Activated T-helper 9 cell treated with anti-CD3 and anti-CD28 coated beads, Interleukin-2, amount 50 U/mL, for 16 hours (primary cell): ENCODE measurements at places on chromosomes 7 and 10.

- no peak for DNase-seq
Observed at GRCh38 chr10:64394744-64395143, 873.5 kb downstream of the REEP3 start.

- peak; percentile 19 for DNase-seq
Observed at GRCh38 chr10:31745612-31746376, 182.8 kb downstream of the ARHGAP12 start.

GRCh38 chr7:4108951-4109350 lies 573.1 kb upstream of the FOXK1 start:
- DNase-seq: no peak

DNA sequence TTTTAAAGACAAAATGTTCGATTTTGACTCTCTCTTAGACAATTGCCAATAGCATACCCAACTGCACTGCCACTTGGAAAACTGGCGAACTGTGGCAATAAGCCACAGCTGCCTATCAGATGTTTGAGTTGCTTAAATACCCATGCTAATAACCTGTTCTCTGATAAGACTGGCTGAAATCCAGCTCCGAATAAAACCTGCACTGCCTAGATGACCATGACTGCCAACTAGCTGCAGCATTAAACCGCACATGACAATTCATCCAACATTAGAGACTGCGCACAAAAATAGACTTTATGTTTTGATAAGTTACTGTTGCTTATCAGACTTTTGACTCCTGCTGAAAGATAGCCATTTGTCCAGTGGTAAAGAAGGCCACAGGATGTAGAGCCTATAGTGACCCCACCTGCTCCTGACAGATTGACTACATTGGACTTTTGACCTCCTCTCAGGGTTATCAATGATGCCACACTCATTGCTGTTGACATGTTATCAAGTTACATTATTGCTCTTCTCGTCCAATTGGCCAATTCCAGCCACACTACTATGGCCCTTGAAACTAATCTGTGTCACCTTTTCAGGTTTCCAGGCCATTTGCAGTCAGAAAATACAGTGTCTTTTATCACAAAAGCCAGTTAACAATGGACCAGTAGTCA lies 299.0 kb downstream of the HGF start:
- no peak for DNase-seq

GRCh38 chr10:61262486-61263261 lies 190.5 kb downstream of the TMEM26 start:
- DNase-seq: no peak

- DNase-seq: no peak
Observed at GRCh38 chr10:7090529-7090928, 320.3 kb downstream of the SFMBT2 start.

GRCh38 chr10:119100434-119101238 lies 3.3 kb upstream of the DENND10 start:
- no peak for DNase-seq

GRCh38 chr7:23117841-23118240 lies 12.3 kb downstream of the KLHL7 start:
- no peak for DNase-seq

DNA sequence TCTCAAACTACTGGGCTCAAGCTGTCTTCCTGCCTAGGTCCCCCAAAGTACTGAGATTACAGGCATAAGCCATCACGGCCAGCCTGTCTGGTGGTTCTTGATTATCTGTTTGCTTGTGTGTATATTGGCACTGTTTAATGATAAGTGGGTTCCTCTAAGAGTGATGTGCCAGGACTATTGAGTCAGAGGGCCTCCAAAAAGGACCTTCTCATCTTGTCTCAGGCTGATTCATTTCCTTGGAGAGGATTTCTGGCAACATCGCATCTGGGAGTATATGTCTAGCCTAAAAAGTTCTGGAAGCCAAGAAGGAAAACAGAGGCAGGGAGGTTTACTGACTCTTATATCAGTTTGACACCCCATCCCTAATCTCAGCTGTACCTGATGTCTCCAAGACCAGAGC lies 27.1 kb upstream of the AKAP9 start:
- no peak for DNase-seq

DNA sequence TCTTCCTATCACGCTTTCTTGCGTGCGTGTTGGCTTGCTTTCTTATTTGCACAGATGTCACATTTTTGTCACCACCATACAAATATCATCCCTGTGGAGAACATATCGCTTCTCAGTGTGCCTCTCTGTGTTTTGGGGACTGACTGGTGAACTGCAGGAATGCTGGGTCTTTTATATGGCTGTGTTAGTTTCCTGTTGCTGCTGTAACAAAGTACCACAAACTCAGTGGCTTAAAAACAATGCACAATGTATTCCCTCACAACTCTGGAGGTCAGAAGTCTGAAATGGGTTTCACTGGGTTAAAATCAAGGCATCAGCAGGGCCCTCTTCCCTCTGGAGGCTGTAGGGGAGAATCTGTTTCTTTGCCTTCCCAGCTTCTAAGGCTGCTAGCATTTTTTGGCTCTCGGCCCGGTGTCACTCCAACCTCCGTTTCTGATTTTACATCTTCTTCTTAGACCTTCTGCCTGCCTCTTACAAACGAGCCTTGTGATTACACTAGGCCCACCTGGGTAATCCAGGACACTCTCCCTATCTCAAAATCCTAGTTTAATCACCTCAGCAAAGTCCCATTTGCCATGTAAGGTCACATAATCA lies 82.0 kb downstream of the LRMDA start:
- no peak for DNase-seq

GRCh38 chr7:40301486-40302068 lies 166.8 kb downstream of the SUGCT start:
- DNase-seq: no peak

GRCh38 chr10:1672001-1672781 lies 65.1 kb downstream of the ADARB2 start:
- no peak for DNase-seq

DNA sequence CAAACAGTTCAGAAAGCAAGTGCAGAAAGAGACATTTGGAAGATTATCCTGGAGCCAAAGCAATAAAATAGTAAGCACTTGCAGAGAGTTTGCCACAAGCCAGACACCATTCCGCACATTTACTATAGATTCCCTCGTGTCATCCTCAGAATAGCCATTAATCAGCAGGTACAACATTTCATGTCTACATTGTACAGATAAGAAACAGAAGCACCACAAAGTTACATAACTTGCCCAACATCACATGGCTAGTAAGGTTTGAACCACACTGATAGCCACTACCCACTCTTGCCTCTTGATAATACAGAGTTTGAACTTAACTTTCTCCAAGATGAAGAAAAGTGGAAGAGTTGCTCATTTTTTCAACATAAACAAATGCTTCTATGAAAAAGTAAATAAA lies 40.6 kb upstream of the GHITM start:
- DNase-seq: no peak

GRCh38 chr10:68249297-68249696 lies 17.4 kb upstream of the ATOH7 start:
- DNase-seq: no peak

GRCh38 chr10:122821808-122822207 lies 23.8 kb downstream of the CUZD1 start:
- DNase-seq: no peak

DNA sequence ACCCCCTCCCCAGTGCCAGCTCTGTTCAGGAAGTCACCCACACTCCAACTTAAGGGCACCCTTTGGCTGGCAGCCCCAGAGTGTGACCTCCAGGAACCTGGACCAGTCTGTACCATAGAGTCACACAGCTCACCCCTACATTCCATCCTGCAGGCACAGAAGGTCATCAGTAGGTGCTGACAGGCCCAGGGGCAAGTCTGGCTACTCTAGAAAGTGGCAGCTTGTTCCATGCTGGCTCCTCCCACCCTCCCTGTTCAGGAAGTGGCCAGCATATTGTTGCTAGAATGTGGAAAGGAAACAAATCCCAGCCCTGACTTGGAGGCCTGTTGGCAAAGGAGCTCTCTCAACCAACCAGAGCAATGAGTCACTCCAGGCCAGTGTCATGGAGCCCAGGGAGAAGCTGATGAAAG lies 3.2 kb upstream of the NCOA4 start:
- no peak for DNase-seq

- no peak for DNase-seq
Observed at GRCh38 chr7:27277628-27278027, 35.0 kb downstream of the EVX1 start.

DNA sequence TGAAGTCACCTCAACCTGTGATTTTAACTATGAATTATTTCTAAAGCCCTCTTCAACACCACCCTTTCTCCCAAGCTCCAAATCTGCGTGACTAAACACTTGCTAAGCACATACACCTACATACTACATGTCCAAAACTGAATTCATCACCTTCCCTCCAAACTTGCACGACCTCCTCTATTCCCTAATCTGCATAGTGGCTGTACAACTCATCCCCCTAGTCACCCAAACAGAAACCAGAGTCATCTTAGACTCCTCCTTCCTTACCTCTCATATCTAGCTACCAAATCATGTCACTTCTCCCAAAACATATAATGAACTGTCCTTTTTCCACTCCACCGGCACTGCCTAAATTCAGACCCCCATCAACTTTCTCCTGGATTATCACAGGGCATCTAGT lies 16.2 kb downstream of the ARHGAP21 start:
- no peak for DNase-seq

DNA sequence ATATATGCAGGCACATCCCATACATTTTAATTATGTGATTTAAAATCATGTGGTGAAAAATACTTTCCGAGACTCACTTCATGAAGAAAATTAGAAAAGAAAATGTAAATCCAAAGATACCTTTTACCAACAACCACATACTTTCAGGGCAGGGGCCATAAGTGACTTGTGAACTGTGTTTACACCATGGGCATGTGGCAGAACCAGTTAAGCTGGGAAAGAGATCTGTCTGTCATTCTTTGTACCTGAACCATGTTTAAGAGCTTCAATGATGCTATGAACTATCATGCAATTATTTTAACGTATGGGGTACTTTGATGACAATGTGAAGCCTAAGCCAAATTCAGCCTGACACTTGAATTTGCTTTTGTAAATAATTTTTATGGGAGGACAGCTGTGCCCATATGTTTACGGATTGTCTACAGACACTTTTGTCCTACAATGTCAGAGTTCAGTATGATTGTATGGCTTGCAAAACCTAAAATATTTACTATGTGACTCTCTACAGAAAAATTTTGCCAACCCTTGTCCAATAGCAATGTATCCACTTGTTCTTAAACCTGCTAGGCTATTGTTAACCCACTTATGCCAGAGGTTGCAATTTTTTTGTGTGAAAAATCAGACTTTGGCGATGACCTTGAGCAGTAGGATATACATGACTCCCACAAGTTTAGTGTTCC lies 654.6 kb downstream of the TNS3 start:
- DNase-seq: no peak

DNA sequence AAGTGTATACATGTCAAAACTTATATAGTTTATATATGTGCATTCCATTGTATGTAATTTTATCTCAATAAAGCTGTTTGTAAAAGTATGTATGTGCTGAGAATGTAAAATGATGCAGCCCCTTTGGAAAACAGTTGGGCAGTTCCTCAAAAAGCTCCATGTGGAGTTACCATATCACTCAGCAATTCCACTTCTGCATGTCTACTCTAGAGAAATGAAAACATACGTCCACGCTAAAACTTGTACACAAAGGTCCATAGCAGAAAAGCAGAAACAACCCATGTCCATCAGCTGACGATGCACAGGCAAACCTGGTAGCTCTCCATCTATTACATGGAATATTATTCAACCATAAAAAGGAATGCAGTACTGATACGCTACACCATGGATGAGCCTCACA lies 8.3 kb upstream of the RGS10 start:
- DNase-seq: no peak
